ENCODE measurements at places on chromosomes 12 and 14.

DNA sequence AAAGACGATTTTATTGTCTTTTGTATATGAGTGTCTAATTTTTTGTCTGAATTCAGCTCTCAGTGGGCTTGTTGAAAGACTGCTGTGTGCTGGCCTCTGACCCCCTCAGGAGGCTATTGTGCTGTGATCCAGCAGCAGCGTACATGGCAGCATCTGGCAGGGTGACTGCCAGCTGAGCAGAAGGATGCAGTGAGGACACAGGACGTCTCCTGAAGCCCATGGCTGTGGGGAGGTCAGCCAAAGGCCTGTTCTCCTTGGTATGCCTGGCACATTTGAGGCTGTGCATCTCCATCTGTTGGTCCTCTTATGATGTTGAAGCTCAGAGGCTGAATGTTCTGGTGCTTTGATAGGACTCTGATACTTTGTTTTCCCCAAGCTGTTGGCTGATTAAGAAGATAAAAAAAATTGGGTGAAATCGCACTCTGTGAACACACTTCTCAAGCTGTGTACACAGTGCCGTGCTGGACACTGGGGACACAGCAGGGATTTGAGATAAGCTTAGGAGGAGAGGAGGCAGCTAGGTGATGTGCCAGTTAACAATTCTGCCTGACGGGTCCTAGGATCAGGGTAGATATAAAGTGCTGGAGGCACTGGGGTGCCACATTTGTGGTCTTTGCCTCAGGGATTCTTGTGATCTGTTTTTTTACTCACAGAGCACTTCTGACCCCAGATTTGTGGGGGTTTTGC, 37.5 kb downstream of the EID3 start:
- DNase-seq = no peak

- no peak for DNase-seq
Observed at GRCh38 chr12:98213556-98213955, 301.8 kb upstream of the TMPO start.

DNA sequence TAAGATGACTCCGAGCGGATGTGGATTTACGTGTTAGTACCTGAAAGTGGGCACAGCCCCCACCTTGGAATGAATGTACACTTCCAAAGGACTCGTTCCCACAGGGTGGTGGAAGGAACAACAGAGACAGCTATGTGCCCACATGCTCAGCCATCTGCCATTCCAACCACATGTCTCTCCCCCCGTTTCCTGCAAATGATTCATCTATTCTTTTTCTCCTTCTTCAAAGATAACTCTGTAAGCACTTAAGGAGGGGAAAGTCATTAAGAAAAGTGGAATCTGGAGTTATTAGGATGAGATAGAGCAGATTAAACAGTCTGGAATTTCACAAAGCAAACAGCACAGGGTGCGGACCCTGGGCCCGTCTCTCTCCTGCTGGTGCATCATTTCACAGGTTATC, 18.5 kb upstream of the DUSP6 start:
- peak; percentile 83 for DNase-seq

DNA sequence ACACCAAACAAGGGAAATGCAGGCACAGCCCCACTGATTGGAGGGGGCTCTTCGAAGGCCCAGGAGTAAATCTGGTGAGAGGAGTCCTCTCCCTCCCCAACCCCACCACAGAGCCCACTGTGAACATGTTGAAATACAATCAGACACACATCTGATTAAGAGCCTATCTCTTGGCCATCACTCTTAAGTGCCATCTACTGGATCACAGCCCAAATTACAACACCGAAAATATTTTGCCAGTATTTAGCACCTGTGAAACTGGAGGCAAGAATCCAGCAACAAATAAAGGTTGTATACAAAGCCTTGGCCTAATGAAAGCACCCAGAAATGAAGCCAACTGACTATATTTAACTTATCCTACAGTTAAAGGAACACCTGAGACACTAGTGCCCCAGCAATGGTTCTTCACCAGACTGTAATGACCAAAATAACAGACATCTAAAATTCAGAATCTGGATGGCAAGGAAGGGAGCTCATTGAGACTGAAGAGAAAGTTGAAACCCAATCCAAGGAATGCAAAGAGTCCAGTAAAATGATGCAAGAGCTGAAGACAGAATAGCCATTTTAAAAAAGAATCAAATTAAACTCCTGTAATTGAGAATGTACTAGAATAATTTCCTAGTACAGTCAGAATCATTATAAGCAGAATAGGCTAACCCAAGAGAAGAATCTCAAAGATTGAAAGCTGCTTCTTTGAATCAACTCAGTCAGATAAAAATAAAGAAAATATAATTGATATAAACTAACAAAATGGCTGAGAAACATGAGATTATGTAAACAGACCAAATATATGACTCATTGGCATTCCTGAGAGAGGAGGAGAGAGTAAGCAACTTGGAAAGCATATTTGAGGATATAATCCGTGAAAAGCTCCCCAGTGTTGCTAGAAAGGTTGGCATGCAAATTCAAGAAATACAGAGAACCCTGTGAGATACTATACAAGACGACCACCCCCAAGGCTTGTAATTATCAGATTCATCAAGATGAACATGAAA, 1117.0 kb downstream of the FLRT2 start:
- DNase-seq = peak; percentile 10

DNA sequence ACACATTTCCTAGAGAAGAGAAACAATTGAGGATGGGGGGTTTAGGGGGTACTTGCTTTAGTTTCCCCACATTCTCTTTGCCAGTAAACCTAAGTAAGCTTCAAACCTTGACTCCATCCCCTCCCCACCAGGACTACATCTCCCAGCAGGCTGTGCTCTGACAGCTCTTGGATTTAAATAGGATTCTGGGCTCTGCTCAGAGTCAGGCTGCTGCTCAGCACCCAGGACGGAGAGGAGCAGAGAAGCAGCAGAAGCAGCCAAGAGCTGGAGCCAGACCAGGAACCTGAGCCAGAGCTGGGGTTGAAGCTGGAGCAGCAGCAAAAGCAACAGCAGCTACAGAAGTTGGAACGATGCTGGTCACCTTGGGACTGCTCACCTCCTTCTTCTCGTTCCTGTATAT, 20.6 kb downstream of the RDH12 start:
- no peak for DNase-seq

- no peak for DNase-seq
Observed at GRCh38 chr12:118102070-118102469, 1.7 kb downstream of the VSIG10 start.

DNA sequence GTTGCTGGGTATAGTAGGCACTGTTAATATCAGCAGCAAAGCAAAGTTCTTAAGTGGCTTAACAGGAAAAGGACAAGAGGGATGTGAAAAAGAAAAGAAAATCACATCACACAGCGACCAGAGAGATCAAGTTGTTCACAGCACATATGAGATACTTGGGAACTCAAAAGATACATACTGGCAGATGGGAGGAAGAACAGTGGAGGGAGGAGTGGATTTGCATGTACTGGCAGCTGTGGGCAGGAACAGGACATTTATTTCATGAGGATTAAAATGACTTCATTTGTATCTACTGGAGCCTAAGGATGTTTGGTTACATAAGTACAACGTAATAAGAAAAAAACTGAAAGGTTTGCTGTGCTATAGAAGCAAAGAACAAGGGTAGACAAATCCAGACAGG, 136.5 kb upstream of the IFNG-AS1 start:
- DNase-seq = no peak

DNA sequence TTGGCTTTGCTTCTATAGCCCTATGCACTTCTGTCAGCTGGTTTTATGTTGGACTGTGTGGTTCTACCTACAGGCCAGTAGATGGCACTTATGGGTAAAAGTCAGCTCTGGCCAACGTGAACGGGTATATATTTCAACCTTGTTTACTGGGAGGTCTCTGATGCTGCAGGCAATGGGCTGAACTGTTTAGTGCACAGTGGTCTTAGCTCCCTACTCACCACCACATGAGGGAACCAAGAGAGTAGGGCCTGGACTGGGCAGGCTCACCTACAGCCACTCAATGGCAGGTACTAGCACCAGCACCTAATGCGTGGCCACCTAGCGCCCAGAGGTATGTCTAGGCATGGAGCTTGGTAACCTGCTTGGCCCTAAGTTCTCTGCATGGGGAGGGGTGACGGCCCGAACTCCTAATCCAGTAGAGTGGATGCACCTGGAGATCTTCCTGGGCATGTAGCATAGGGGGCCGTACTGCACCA, 481.8 kb downstream of the TMEM117 start:
- peak; percentile 10 for DNase-seq

GRCh38 chr12:24909667-24910066, 39.2 kb downstream of the BCAT1 start:
- peak; percentile 76 for DNase-seq

GRCh38 chr14:28651148-28651547, 115.4 kb upstream of the FOXG1 start:
- DNase-seq = no peak

DNA sequence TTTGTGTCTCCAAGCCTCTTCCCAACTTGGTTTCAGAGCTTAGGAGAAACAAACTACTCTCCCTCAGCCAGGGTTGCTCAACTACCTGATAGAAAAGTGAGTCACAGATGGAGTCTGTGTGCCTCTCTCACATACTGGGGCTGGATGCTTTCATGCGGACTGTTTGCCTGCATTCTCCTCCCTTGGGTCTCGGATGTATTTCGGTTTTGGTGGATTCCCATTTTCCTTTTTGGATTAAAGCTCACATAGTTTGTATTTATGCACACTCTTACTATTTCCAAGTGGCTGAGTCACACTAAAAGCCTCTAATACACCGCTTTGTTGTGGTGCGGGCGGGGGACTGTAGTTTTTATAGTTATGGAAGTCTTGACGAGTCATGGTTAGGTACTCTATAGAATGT, 505.4 kb downstream of the LRFN5 start:
- no peak for DNase-seq

DNA sequence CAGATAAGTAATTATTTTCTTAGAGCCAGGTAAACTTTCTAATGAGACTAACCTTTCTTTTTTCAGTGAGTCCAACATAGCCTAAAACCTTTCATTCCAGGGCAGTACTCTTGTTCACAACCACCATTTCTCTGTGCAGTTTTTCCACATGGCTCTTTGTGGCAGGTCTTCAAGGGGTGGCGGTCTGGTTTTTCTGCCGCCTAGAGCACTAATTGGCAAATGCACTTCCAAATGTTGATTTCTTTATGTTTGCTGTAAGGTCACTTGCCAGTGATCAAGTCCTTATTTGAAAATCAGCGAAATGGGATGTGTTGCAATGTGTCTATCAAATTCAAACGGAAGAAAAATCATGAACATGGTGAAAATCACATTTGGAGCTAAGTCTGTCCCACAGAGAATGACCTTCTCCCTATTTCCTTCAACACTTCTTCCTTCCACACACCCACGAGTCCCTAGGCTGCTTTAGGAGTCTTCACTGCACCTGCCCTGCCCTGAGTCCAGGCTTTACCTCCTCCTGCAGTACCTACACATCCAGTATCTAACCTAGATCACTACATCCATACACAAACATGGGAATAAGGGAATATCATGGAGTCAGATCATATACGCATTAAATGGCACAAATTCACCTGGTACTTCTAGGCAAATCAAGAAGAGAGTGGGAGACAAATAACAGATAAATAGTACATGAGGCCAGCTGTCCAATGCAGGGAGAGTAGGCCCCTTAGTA, 1.9 kb downstream of the SRGAP1 start:
- no peak for DNase-seq

DNA sequence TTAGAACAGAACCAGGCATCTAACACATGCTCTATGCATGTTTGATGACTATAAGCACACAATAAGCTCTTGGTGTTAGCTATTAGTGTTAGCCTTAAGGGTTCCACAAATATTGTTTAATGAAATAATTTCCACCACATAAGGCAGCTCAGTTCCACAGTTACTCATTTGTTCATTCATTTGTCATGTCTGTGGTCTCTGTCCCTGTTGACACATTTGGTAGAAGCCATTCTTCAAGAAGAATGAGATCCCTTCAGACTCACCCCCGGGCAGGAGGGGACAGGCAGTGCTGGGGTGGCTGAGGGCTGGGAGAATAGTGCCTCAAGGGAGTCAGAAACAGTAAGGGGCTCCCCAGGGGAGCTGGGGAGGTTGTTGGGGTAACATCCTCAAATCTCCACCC, 3.7 kb upstream of the FAIM2 start:
- no peak for DNase-seq

GRCh38 chr12:89067421-89068187, 284.7 kb downstream of the DUSP6 start:
- DNase-seq = no peak

- no peak for DNase-seq
Observed at GRCh38 chr12:105970885-105971284, 167.9 kb downstream of the NUAK1 start.

GRCh38 chr12:48237162-48237561, 34.1 kb upstream of the OR10AD1 start:
- DNase-seq = no peak

GRCh38 chr14:29971101-29971500, 43.5 kb upstream of the PRKD1 start:
- DNase-seq = no peak

- DNase-seq = no peak
Observed at GRCh38 chr14:101959277-101959676, 5.1 kb upstream of the DYNC1H1 start.

GRCh38 chr14:35001621-35002020, 18.8 kb downstream of the SRP54 start:
- DNase-seq = no peak

GRCh38 chr14:53613404-53614253, 343.0 kb downstream of the BMP4 start:
- DNase-seq = no peak

DNA sequence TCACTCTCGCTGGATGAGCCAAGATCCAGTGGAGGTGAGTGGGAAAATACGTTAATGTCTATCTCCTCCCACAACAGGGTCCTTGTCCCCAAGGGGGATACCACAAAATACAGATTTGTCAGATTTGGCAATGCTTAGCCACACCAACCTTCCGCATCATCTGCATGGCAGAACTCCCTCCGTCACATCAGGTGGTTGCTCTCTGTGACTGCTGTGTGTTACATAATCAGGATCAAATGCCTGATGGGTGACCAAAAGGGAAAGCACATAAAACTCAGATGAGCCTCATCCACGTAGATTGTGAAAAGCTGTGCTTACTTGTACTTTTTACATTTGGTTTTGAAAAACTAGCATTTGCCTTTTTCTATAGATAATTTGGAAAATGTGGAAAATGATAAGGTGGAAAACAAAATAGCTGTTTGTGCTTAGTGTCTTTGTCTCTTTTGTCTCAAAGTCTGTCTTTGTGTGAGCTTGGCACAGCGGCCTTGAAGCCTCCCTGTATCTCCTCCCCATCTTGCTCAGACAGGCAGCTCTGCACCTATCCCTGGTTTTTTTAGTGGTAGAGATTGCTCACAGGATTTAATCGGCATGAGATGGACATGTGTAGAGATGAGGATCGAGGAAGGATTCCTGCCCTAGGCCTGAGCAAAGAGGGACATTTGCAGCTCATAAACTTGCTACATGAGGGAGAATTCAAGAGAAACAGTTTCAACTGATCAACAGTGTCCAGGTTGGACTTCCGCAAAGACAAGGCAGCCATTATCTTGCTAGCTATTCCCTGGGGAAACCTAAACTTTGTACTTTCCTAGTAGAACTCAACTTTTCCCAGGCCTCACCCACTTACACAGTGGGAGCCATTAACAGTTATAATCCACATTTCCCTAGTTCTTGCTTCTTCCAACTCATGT, 3.6 kb upstream of the FGF6 start:
- DNase-seq = no peak

GRCh38 chr12:111445726-111446581, 40.2 kb downstream of the SH2B3 start:
- peak; percentile 53 for DNase-seq
